Glomerular endothelial cell (primary cell): ENCODE measurements at places on chromosomes 3 and 15.

- no peak for DNase-seq
Observed at GRCh38 chr15:50953302-50953701, 44.8 kb downstream of the AP4E1 start.

DNA sequence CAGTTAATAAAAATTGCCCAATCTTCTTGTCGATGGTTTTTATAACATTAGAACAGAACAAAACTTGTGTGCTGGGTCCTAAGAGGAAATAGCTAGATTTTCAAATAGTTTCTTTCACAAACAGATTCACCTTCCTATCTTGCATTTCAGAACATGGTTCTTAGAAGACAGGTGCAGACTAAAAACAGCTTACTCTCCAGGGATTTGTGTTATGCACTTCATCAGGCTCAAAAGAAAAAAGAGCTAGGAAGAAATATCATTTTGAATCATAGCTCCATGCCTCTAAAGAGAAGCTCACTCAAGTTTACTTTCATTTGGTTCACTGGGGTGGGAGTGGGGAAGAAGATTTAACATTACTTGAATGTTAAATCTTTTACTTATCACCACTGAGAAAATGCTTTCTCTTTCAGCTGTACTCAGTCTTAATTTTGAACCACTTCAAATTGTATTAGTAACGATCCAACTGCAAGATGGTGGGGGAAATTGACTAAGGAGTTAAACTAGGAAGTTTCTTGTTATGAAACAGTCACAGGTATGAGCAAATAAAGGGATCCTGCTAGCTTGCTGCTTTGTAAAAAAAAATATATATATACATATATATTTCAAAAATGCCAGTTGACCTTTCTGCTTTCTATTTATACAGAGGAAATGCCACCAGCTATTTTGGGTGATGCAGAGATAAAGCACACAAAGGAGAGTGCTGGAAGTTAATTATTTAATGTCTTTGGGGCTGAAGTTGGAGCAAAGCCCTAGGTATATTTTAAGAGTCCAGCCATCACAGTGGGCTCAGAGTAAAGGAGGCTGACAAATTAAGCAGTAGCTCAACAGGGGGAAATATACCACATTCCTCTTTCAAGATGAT is 28.3 kb upstream of the NUDT16 start:
- DNase-seq: no peak

- no peak for DNase-seq
Observed at GRCh38 chr3:72728958-72729467, 119.2 kb downstream of the SHQ1 start.

GRCh38 chr3:11689749-11690148 is 46.0 kb upstream of the VGLL4 start:
- no peak for DNase-seq

- no peak for DNase-seq
Observed at GRCh38 chr15:59434481-59434880, 3.5 kb upstream of the FAM81A start.

DNA sequence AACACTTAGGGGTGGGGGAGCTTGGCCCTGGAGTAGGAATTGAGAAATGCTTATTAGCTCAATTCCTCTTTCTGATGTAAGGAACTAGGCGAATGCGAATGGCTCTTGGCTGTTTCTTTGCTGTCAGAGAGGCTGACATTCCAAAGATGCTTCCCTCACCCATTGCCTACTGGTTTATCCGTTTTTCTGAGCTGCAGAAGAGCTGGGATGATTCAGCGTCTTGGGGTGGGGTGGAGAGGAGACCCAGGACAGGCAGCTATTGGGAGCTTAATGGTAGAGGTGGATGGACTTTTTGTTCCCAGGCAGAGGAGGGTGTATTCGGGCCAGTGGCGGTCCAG is 9.8 kb downstream of the PLEKHO2 start:
- DNase-seq: no peak

DNA sequence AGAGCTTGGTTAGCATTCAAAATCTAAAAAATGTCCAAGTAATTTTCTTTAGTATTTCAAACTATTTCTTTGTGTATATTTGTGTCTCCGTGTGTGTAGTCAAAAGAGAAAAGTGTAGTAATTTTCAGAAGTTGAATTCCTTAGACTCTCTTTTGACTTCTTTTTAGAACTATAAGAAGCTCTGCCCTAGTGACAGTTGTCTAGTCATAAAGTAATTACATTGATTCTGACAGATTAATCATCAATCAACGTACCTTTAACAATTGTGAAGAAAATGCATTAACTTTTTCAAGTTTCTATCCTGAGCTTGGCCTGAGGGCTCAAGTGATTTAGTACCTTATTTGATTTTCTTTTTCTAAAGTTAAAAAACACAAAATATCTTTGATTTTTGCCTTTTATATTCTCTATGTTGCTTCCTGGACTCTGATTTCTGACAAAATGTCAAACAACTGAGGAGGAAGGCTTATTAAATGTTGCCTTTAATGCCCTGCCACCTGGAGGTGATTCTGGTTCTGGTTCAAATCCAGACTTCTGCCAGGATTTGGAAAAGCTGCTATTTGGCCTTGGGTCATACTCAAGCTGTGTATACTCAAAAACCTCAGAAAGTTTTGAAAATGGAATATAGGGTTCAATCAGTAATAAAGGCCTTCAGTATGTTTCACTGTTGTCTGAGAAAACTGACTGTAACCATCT is 653.6 kb downstream of the NSUN3 start:
- no peak for DNase-seq

GRCh38 chr3:178795349-178795748 is 259.1 kb downstream of the KCNMB2 start:
- no peak for DNase-seq

DNA sequence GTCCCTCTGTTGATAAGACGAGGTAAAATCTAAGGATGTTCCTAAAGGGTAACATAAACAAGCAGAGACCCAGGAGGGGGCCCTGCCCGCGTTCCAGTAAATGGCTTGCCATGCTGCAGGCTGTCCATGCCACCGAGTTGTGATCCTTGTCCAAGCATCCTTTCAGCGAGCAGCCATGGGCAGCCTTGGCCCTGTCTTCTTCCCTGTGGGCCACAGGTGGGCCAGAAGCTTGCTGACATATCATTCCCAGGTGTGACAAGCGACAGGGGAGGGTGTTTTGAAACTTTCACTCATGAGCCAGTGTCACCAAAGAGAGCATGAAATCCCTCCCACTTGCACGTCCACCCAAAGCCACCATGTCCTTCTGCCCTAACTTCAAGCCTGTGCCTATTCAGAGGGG is 53.7 kb downstream of the PCSK6 start:
- DNase-seq: no peak

DNA sequence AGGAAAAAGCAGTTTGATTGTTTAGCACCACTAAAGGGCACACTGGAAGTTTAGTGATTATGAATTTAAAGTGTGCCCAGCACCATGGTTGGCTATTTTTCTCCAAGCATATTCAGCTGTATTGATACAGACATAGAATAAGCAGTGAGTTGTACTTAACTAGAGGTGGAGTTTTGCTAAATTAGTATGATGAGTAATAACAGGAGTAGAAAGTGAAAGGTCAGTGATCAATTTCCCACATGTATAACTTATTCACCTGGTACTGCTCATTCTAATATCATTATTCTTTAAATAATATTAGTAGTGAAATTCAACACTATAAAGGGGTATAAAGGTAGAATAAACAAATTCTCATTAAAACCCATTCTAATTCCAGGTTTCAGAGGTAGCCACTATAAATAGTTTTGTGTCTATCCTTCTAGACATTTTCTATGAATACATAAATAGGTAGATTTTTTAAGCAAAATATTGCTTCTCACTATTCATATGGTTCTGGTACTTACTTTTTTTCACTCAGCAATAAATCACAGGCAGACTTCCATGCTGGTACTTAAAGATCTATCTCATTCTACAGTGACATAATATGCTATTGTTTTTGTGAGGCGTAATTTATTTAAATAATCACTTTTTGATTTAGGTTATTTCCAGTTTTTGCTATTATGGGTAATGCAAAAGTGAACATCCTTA is 732.9 kb downstream of the VGLL3 start:
- DNase-seq: no peak

- DNase-seq: no peak
Observed at GRCh38 chr15:51448622-51449399, 107.4 kb downstream of the GLDN start.

- no peak for DNase-seq
Observed at GRCh38 chr3:117656391-117656790, 946.8 kb downstream of the TUSC7 start.

- DNase-seq: no peak
Observed at GRCh38 chr3:48899273-48899672, 591 bp upstream of the SLC25A20 start.

- no peak for DNase-seq
Observed at GRCh38 chr15:40843261-40843884, 475 bp upstream of the SPINT1 start.

DNA sequence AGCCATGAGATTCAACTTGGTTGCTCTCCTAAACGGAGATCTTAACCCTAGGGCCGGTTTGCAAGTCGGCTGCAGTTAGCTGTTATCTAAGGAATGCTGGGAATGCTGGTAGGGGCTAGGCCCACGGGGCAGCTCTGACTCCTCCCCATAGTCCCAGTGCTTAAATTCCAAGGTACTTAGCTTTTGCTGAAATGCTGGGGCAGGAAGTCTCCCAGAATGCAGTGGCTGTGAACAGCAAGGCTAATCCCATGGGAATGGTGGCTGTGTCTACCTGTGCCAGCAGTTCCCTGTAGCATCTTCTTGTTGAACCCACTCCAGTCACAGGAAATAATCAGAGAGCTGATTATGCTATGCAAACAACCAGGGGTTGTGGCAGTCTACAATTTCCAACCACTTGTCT is 102.5 kb upstream of the TJP1 start:
- no peak for DNase-seq

DNA sequence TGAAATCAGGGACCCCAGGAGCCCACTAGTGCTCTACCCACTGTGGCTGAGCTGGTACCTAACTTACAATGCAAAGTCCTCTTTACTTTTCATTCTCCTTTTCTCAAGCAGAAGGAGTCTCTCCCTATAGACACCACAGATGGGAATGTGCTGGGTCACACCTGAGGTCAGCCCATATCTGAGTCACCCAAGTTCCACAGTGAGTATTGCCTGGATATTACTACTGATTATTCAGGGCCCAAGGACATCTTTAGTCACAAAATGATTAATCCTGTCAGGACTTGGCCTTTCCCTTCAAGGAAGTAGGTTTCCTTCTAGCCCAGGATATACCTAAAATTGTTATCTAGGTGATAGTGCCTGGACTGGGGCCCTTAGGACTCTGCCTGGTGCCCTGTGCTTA is 1305.2 kb downstream of the SI start:
- DNase-seq: no peak

GRCh38 chr15:66785637-66786036 is 83.6 kb downstream of the SMAD6 start:
- DNase-seq: no peak

DNA sequence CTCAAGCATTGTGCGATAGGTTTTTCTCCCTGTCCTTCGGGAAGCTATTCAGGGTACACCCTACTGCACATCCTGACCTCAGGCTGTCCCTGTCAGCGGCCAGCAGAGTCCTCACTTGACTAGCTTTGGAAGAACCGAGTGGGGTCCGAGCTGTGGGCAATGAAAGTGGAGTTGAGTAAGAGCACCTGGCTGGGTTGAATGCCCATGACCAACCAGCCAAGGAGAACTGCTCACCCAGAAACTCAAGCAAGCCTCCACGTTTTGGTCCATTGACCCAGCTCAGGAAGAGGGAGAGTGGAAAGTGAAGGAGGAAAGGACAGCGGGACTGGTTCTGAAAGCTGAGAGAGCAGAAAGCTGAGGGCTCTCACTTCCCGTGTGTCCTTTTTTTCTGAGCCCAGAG is 36.0 kb upstream of the HDGFL3 start:
- DNase-seq: no peak
